ENCODE measurements at places on chromosomes 12 and 14.
A peak's percentile ranks its signal among the peaks of the same experiment; 100 is the strongest.

DNA sequence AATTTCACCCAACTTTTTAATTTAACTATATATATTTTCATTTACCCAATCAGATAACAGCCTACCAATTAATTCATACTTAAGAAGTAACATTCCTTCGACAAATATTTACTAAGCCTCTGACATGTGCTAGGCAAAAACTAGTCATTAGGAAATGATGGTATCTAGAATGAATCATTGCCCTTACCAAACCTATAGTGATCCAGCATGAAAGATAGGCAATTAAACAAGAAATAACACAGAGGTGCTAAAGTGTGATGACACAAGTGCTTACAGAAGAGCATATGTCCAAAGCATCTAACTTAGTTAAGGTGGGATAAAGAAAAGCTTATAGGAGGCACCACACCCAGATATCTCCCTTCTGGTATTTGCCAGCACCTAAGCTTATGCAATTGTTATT lies 166.5 kb upstream of the RASSF8 start:
- no peak for DNase-seq

DNA sequence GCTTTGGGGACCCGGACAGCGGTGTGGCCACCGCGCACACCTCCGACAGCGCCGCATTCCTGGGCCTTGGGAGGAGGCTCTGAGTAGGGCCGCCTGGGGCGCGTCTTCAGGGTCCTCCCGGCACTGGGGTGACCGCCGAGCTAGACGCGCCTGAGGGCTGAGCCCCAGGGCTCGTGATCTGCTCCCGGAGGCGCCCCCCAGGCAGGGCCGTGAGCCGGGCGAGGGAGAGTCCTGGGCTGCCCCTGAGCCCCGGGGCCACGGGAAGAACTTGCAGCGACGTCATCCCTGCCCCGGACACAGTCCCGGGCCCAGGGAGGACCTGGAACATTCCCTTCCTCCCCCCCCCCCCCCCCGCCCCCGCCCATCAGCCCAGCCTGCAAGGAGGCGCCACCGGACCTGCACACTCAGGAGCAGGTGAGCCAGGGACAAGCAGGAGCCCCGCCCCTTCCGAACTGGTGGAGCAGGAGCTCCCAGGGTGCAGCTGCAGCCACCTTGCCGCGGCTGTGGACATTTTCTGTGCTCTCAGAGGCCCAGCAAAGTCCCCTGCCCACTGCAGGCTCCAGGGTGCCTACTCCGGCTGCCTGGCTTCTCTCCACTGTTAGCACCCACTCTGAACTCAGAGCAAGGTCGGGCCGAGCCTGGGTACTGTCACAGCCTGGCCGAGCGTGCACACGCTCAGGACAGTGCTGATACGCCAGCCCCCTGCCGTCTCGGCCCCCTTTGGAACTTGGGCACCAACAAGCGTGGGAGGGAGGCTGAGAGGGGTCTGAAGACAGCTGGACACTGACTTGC lies 50.7 kb downstream of the A2M start:
- no peak for DNase-seq

GRCh38 chr14:37051153-37051552 lies 121.3 kb downstream of the SLC25A21 start:
- DNase-seq = no peak

- no peak for DNase-seq
Measured at GRCh38 chr12:91037276-91037675, 20.5 kb downstream of the KERA start.

- no peak for DNase-seq
Measured at GRCh38 chr12:5388581-5389535, 43.0 kb upstream of the NTF3 start.

DNA sequence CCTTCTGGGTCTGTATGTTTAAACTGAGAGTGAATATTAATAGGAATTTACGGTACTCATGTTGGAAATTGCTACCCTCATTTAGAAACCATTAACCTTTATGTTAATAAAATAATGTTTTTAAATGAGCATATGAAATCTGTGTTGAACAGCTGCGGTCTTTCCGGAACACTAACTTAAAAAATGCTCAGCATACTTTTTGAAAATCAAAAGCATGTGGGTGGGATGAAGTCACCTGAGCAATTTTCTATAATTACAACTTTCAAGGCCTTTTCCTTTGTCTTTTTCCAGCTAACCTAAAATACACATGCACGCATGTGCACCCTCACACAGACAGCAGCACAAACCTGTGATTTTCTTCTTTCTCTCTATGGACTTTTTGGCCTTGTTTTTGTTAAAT lies 39.8 kb downstream of the BORCS5 start:
- DNase-seq = no peak

GRCh38 chr14:104633276-104634137 lies 28.9 kb upstream of the TMEM179 start:
- DNase-seq = no peak

DNA sequence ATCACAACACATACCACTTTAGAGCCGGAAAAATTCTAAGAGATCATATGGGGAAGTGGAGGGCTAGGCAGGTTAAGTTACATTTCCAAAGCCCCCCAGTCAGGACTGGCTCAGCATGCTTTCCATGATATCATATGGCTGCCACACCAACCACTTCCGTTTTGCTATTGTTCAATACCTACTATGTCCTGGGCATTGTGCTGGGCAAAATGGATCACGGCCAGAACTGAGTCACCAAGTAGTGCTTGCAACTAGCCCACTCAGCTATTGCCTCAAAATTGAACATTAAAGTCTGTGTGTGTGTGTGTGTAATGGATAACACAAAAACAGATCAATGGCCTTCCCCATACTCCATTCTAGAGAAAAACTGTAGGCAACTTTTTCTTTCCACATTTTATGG lies 22.7 kb downstream of the WIF1 start:
- no peak for DNase-seq

GRCh38 chr12:131460520-131460919 lies 250.4 kb upstream of the SFSWAP start:
- no peak for DNase-seq

DNA sequence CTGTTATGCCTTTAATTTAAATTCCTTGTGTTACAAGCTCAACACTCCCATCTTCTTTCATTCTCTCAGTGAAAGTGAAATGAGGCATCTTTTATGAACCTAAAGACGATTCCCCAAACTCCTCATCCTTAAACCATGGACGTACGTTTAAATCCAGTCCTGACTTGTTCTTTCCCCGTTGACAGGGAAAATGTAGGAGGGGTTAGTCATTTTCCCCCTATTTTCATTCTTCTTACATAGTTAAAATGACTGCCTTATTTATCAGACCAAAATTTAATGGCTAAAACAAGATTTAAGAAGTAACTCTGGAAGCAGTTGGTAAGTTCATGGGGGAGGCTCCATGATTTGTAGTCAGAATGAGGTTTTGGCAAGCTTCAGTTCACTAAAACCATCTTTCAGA lies 134.9 kb downstream of the KCNA5 start:
- no peak for DNase-seq

DNA sequence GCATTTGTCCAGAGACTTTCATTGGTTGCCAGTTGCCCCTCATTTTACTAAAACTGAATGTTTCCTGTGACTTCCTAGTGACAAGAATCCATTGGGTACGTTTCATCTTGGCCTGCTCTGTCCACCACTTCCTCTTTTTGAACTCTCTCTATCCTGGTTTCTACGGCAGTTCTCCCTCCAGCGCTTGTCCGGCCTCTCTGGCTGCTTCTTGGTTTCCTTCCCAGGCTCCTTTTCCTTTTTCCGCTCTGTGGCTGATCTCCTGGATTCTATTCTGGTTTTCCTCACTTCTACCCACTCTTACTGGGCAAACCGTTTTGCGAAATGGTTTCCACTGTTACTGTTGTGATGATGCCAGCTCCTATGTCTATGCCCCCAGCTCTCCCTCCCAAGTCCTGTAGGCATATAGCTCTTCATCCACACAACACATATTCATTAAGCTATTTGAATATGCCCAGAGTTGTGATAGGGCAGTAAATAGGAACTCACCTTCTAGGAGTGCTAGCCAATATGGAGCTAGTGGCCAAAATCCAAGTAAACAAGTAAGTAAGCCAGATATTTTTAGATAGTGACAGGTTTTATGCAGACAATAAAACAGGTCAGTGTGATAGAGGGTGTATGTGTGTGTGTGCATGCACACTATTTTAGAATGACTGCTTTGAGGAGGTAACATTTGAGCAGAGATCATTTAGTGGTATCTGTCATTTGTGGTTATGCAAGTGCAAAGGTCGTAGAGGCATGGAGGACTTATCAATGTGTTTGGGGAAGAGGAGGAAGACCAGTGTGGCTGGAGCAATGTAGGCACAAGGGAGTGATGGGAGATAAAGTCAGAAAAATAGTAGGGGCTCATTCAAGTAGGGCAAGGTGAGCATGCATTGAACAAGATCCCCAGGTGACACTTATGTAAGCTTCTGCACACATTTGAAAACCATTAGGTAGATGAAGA lies 27.9 kb upstream of the CTDSP2 start:
- no peak for DNase-seq

GRCh38 chr12:46263140-46264016 lies 5.5 kb downstream of the SLC38A1 start:
- DNase-seq = no peak

- DNase-seq = no peak
Measured at GRCh38 chr14:32205984-32206383, 2.9 kb upstream of the RNU6-8 start.

DNA sequence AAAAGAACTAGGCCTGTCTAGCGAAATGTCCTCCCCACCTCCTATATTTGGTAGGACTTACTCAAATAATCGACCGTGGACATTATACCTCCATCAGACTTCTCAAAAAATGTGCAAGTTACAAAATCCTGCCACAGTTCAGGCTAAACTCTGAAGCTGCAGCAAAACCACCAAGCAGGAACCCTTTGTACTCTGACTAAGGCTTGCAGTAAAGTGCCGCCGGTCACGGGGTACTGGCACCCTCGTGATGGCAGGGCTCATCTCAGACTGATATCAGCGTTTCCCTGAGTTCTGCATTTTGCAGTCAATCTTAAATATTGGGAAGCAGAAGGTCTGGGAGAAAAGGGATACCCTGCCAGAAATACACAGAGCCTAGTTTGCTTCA lies 17.1 kb downstream of the SLC11A2 start:
- DNase-seq = no peak

GRCh38 chr12:53217051-53217930 lies 10.2 kb upstream of the ITGB7 start:
- no peak for DNase-seq

GRCh38 chr14:88823968-88824313 lies 510 bp upstream of the TTC8 start:
- DNase-seq = no peak

GRCh38 chr12:85920324-85920947 lies 46.3 kb downstream of the NTS start:
- peak; percentile 45 for DNase-seq

DNA sequence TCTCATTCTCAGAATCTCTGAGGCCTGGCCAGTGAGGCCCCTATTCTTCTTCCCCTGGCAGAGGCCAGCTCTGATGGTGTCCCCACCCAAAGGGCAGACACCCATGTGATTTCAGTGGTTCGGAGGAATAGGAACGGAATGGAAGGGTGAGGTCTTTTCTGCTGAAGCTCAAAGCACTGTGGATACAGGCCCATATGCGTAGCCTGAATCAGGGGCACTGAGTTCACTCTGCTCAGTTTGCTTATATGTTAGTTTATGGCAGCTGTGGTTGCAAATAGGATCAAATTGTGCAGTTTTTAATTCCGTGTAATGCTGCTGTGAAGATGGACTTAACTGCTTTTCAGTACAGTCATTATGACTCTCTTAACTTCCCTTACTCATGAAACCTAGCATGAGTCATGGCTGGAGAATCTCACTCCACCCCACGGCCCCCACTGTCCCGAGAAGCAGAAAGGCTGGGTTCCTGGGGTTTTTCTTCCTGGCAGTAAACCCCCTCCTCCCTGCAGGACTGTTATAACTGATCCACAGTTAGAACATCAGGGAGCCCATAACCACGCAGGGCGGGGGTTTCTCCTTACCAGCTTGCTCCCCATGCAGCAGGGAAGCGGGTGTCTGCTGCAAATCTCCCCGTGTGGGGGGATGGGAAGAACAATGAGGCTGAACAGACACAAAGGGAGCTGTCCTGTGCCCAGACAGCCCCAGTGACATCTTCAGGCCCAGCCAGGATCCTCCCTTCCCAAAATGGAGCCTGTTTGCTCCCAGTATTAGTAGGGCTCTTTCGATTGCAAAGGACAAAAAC lies 122.7 kb downstream of the SLC38A6 start:
- DNase-seq = no peak

GRCh38 chr12:2169489-2169888 lies 116.7 kb downstream of the CACNA1C start:
- no peak for DNase-seq

- DNase-seq = no peak
Measured at GRCh38 chr12:77344651-77345050, 279.3 kb upstream of the E2F7 start.

- DNase-seq = no peak
Measured at GRCh38 chr12:124191966-124192365, 102.9 kb upstream of the RFLNA start.

GRCh38 chr14:76022991-76023390 lies 37.4 kb downstream of the IFT43 start:
- no peak for DNase-seq

- no peak for DNase-seq
Measured at GRCh38 chr12:13299457-13299856, 102.9 kb downstream of the EMP1 start.

GRCh38 chr14:60356386-60356785 lies 107.4 kb downstream of the PPM1A start:
- peak; percentile 30 for DNase-seq

DNA sequence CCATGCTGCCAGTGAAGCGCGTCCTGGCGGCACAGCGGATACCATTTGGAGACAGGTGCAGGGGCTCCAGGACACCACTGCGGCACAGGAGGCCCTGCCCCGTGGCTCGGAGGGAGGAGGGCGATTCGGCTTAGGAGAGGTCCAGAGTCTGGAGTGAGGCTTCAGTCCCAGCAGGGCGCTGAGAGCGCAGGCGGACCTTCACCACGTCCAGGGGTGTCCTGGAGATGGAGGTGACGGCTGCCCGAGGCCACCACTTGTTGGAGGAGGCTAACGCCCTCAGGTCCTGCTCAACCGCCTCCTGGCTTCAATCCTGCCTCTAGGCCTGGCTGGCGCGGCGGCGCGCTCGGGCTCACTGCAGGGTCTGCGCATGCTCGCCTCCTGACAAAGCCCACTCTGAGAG lies 45.7 kb downstream of the EIF2S3B start:
- DNase-seq = peak; percentile 20

DNA sequence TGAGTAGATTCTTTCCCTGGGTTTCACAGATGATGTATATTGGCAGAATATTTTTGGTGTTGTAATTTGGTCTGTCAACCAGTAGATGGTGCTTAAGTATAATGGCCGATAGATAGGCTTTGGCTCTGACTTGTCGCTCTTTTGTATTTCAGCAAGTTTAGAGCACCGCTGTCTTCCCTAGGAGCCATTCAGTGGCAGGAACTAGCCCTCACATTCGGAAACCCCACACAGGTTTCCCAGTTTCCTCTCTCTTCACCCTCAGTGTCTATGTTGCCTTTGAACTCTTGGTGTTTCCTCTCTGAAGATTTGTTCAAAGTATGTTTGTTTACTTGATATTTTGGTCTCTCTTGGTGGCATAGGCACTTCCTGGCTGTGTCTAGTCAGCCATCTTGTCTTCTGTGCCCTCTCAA lies 102.2 kb downstream of the GPHN start:
- DNase-seq = no peak

Data from SK-N-DZ (cell line).